CD4-positive, alpha-beta T cell treated with Interleukin-15 for 4 hours (primary cell): ENCODE measurements at places on chromosomes 12 and 14.

- DNase-seq, result no peak
Observed at GRCh38 chr12:70418101-70418500, 52.0 kb downstream of the KCNMB4 start.

- no peak for DNase-seq
Observed at GRCh38 chr14:35512765-35513164, 21.2 kb upstream of the INSM2 start.

DNA sequence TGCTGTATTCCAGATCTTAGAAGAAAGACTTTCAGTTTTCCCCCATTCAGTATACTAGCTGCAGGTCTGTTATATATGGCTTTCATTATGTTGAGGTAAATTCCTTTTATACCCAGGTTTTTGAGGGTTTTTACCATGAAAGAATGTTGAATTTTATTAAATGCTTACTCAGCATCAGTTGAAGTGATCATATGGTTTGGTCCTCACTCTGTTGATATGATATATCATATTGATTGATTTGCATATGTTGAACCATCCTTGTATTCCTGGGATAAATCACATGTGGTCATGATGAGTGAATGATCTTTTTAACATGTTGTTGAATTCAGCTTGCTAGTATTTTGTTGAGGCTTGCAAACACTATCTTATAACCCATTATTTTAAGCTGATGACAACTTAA is 96.7 kb downstream of the TRMT5 start:
- DNase-seq, result no peak

DNA sequence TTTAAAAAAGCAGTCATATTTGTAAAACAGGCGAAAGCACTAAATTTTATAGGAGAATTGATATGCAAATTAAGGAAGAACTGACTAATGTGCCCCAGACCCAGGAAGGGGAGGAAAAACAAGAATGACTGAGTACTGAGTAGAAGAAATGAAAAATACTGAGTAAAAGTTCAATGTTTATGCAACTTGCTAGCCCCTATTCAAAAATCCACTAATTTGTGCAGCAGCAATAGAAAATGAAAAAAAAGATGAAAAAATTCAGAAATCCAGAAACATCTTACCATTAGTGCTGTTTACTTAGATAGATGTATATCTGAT is 6.1 kb downstream of the CHD8 start:
- DNase-seq, result no peak
